ENCODE measurements at places on chromosomes 5 and 9.

DNA sequence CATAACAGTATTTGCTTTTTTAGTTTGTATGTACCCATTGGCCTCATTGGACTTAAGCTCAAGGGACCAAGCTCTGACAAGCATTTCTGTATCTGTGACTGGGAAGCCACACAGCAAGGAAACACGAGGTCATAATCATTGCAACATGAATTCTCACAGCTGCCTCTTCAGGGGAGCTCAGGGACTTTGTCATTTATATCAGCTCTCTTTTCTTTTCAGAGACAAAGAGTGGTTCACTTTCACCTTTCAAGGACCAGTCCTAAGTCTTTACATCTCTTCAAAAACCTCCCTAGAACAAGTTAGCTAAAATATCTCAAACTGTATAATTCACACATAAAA lies 58.6 kb downstream of the ADAMTS12 start:
- DNase-seq, result no peak

- DNase-seq, result no peak
Measured at GRCh38 chr9:95507464-95508241, 9.1 kb downstream of the PTCH1 start.

DNA sequence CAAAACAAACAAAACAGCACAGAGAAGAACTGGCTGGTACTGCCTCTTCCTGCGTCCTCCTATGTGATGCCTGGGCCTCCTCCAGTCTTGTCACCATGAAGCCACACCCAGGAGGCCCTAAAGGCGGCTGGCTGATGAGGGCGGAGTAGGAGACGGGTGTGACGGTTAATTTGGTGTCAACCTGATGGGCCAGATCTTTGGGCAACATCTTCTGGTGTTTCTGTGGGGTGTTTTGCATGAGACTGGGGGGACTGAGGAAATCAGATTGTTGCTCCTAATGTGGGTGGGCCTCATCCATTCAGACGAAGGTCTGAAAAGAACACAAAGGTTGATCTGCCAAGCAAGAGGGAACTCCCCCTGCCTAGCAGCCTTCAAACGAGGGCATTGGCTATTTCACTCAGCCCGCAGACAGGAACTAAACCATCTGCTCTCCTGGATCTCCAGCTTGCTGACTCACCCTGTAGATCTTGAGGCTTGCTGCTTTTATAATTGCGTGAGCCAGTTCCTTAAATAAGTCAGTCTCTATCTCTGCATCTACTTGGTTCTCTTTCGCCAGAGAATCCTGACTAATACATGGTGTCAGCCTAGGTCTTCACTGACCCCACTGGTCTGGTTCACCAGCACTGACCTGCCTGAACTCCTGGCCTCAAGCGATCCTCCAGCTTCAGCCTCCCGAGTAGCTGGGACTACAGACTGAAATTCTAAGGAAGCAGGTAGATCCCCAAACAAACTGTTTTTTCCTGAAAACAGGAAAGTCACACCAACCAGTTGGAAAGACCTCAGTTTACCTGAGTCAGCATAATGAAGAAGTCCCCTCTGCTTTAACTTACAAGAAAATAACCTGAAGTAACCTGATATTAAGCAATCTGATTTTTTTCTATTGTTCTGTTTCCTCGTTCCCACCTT lies 12.8 kb upstream of the ZFP62 start:
- no peak for DNase-seq

DNA sequence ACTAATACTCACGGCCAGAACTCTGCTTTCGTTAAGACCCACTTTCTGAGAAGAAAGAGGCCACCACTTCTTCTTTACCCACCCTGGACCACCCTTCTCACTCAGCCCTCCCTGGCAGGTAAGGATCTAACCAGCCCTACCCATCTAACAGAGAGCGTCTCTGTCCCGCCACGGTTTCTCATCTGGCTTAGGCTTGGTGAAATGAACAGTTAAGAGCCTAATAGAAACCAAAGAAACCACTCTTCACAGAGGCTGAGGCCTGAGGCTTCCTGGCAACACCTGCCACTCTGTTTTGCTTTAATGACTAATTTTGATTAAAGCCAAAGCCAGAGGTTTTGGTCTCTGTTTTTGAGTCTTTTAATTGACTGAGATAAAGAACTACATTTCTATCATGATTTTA lies 354.1 kb upstream of the SLC30A5 start:
- DNase-seq, result no peak

- DNase-seq, result no peak
Measured at GRCh38 chr5:133260715-133261114, 208.9 kb downstream of the HSPA4 start.

DNA sequence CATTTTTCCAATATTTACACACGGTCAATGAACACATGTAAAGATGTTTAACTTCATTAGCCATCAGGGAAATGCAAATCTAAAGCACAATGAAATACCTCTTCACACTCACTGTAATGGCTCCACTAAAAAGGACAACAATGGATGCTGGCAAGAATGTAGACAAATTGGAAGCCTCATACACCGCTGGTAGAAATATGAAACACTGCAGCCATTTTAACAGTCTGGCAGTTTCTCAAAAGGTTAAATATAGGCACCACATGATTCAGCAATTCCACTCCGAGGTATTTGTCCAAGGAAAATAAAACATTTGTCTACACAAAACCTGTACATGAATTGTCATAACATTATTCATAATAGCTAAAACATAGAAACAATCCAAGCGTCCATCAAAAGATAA lies 20.0 kb downstream of the RNF145 start:
- DNase-seq, result no peak

DNA sequence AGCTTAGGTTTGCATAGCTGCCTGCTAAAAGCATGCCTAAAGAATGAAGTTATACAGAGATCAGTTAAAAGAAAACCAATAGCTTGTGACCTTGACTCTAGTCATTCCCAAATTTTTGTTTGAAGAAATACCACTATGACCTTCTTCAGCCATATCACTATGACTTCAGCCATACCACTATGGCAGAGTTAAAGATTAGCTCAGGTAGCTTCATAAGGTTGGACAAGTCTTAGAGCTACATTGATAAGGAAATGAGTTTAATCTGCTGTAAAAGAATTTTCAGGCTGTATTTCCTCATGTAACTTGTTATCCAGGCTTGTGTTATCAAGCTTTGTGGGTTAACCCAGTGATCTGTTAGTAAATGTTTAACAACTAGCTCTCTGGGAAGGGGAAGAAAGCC lies 30.7 kb downstream of the C6 start:
- DNase-seq, result no peak

GRCh38 chr5:61765471-61765870 lies 433.4 kb downstream of the ZSWIM6 start:
- DNase-seq, result no peak

DNA sequence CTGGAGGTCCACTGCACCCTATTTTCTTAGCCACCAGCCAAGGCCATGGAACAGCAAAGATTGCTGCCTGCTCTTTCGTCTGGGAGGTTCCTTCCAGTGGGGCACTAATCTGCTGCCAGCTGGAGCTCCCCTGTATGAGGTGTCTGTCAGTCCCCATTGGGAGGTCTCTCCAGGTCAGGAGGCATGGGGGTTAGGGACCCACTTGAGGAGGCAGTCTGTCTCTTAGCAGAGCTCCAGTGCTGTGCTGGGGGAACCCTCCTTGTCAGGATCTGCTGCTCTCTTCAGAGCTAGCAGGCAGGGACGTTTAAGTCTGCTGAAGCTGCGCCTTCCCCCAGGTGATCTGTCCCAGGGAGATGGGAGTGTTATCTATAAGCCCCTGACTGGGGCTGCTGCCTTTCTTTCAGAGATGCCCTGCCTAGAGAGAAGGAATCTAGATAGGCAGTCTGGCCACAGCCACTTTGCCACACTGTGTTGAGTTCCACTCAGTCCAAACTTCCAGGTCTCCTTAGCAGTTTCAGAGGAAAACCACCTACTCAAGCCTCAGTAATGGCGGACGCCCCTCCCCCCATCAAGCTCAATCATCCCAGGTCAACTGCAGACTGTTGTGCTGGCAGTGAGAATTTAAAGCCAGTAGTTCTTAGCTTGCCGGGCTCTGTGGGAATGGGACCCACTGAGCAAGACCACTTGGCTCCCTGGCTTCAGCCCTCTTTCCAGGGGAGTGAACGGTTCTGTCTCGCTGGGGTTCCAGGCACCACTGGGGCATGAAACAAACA lies 317.7 kb downstream of the LRRC70 start:
- no peak for DNase-seq

- DNase-seq, result no peak
Measured at GRCh38 chr5:160071516-160071915, 47.7 kb downstream of the PWWP2A start.

- no peak for DNase-seq
Measured at GRCh38 chr5:53089481-53089991, 20.0 kb downstream of the MOCS2 start.

DNA sequence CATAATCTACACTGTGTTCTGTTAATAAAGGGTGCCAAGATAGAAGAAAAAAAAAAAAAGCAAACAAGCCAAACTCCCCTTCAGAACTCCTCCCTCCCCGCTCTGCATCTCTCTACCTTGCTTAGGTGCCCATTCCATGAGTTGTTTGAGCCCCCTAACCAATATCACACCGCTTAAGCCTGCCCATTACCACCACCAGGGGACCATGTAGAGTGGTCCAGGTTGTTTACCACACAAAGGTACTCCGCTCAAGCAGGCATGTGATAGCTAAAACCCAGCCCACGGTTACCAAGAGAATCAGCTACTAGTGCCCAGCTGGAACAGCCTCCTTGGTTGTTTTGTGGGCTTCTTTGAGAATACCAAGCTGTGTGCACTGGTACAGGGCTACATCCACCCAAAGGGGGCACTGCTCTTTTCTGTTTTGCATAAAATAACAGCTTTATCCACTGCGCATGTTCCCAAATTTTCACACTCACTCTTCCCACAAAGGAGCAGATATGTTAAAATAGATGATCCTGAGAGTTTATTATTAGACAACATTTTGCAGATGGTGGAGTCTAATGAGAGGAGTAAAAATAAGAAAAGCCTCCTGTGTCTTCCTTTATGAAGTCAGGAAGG lies 304.1 kb downstream of the DEPDC1B start:
- DNase-seq, result no peak

DNA sequence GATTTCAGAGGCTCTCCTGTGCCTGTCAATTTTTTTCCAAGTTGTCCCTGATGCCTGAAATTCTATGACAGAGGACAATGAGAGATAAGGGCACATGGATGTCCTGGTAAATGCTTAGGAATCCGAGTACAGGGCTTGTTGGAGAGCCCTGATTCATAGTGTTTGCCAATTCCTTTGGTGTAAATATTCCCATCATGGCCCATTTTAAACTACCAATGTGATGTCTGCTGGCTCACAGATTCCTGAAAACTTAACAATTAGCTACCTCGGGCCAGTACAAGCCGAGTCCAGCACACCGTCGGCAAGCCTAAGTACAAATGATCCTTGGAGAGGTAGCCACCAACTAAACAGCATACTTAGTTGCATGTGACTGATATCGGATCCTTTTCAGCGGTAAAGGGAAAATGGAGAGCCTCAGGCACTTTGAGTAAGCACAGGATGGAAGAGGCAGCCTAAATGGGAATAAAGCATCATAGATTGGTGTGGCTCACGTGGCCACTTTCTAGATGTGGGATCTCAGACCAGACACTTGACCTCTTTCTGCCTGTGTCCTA lies 3.6 kb downstream of the ITK start:
- DNase-seq, result no peak

DNA sequence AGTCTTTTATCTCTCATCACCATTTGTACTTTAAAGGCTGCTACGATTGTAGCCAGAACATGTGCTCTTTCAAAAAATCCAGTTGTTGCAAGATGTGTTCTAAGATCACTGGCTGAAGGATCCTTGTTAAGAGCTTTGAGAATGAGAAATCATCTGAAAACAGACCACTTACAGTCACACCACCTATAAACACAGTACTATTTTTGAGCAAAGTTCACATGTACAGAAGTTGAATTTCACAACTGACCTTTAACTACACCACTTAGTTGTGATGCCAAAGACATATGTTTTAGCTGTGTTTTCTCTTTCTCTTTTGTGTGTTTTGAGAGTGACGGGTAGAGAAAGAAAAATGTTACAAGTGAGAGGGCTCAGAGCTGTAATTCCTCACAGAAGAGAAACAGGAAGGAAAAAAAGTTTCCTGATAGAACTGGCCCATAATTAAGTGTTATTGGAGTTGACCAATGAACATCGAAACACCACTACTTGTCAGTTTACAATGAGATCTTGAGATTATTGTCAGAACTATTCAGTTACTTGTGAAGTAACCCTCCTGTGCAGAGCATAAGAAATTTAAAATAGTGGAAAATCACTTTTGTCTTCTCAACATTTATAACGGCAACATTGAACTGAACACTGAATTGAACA lies 245.4 kb downstream of the MLLT3 start:
- DNase-seq, result no peak

GRCh38 chr9:88259001-88259400 lies 120.7 kb upstream of the SPATA31C2 start:
- DNase-seq, result no peak

DNA sequence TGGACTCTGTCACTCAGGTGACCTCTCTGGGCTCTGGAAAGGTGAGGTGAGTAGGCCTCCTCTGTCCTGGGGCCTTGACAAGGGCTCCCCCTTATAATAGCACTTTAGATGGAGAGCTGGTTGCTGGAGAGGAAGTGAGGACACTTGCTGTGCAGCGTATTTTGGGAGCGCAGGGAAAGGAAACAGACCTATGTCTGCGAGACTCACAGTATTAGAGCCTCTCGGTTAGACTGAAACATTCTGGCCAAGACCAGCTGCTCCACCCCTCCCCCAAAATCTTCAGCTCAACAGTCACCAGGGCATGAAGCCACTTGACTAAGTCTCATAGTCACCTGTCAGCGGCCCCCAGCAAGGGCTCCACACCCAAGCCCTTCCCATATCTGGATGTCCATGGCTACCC lies 213.6 kb downstream of the AGTPBP1 start:
- no peak for DNase-seq

DNA sequence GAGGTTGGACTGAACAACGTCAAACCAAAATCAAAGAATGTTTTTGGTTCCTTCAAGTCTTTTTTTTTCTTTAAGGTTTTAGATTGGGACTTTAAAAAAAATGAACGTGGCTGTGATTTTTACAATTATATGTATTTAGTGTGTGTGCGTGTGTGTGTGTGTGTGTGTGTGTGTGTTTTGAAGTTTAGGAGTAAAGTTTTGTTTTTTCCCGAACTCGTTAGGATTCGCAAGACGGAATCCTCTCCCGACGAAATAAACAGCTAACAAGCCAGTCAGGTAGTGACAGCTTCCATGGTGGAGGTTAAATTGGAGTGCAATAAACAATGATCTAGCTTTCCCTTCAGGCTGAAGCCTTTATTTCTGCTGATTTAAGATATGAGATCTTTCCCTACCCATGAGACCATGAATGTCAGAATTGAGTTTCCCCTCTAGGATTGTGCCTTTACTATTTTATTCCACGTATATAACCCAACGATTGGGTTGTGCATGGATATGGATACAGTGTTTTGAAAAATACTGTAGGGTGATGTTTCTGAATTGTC lies 1.2 kb downstream of the KIAA1958 start:
- DNase-seq, result no peak

DNA sequence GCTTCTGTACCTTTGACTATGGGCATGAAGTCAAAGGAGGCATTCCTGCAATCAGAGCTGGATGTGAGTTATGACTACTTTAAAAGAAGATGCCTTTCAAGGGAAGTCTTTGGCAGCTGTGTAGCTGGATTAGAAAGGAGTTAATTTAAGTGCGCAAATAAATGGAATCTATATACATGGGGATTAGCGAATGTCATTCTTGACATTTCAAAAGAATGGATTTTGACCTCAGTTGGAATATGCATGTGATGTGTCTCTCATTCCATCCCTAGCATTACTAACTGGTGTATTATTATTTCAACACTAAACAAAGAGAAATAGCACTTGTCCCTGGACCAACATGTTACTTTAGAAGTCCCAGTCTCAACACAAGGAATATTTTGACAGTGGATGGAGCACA lies 359.6 kb upstream of the SLC24A2 start:
- DNase-seq, result no peak
